ENCODE measurements at places on chromosomes 16 and 17. TPM values are rescaled to one million over a fixed set of nuclear protein-coding genes. Genes with fewer than 3 reads are reported as not detected.

GRCh38 chr17:75832164-75832651, 12.0 kb downstream of the UNC13D start:
- peak overlapping the region; percentile 40 for H3K27ac ChIP-seq
- no peaks in the 10 kb centered on the region for H3K27me3 ChIP-seq
- no peaks in the 10 kb centered on the region for H3K36me3 ChIP-seq
- no peak for DNase-seq
- H3K4me1 ChIP-seq = peaks cover 31% of the 10 kb centered on the region
- H3K4me3 ChIP-seq = no peak overlapping the region

- peaks cover 13% of the 10 kb centered on the region for H3K4me1 ChIP-seq
- H3K4me3 ChIP-seq = no peak overlapping the region
- no peaks in the 10 kb centered on the region for H3K36me3 ChIP-seq
- H3K27me3 ChIP-seq = no peaks in the 10 kb centered on the region
- H3K27ac ChIP-seq = peak overlapping the region; percentile 1
These were observed 74.8 kb downstream of the XYLT1 start for GRCh38 chr16:17395849-17396480.

- peak; percentile 81 for DNase-seq
- H3K4me3 ChIP-seq = peak overlapping the region; percentile 8
- peaks cover 59% of the 10 kb centered on the region for H3K4me1 ChIP-seq
- H3K27me3 ChIP-seq = no peaks in the 10 kb centered on the region
- peak overlapping the region; percentile 96 for H3K27ac ChIP-seq
These were observed 13.3 kb downstream of the JUP start for GRCh38 chr17:41773190-41773588.

- H3K27me3 ChIP-seq = no peaks in the 10 kb centered on the region
- H3K27ac ChIP-seq = peak overlapping the region; percentile 60
- no peak overlapping the region for H3K4me3 ChIP-seq
- peaks cover 33% of the 10 kb centered on the region for H3K4me1 ChIP-seq
These were observed 716.3 kb downstream of the WWOX start for GRCh38 chr16:78815713-78816112.

GRCh38 chr17:9549215-9549614, 26.4 kb downstream of the STX8 start:
- H3K4me3 ChIP-seq = no peak overlapping the region
- no peaks in the 10 kb centered on the region for H3K36me3 ChIP-seq
- no peaks in the 10 kb centered on the region for H3K27me3 ChIP-seq
- no peak for DNase-seq
- no peaks in the 10 kb centered on the region for H3K4me1 ChIP-seq

DNA sequence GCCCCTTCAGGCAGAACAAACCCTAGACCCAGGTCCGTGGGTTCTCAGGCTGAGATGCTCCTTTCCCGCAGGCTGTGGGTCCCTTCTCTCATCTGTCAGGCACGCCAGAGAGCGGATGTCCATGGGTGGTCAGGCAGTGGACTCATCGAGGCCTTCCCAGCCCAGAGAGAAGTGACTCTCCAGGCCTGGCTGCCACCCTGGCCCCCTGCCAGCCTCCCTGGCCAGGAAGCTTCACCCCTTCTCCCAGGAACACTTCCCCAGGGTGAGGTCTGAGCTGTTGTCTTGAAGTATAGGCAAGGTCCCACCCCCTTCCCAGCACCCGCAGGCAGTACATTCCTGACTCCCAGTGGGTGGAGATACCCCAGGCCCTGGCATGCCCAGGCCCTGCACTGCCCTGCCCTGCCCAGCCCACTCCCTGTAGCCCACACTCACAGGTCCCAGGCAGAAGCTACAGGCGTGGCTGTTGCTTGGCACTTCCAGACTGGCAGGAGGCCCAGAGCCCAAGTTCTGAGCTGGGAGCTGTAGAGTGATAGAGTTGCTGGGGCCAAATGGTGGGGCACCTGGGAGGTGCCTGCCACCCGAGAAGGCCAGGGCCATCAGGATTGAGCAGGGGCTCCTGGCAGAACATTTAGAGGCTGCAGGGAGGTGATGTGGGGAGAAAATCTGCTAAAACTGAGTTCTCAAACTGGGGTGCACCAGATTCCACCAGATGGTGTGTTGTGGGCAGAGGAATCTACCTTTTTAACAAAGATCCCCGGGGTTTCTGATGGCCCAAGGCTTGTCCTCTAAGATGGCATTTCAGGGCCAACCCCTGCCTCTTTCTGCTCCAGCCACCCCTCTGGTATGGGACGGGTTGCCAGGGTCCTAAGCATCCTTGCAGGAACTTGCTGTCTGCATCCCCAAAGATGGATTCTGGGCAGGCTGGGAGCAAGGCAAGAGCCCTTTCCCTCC, 6.7 kb downstream of the ITGA3 start:
- peak overlapping the region; percentile 29 for H3K4me3 ChIP-seq
- no peaks in the 10 kb centered on the region for H3K27me3 ChIP-seq
- DNase-seq = peak; percentile 93

- no peak for DNase-seq
- no peak overlapping the region for H3K27ac ChIP-seq
- H3K4me1 ChIP-seq = peaks cover 16% of the 10 kb centered on the region
- H3K27me3 ChIP-seq = peaks cover 34% of the 10 kb centered on the region
- no peak overlapping the region for H3K4me3 ChIP-seq
These were observed 5.1 kb downstream of the RAB37 start for GRCh38 chr17:74742153-74742515.

- no peaks in the 10 kb centered on the region for H3K27me3 ChIP-seq
- H3K4me1 ChIP-seq = no peaks in the 10 kb centered on the region
- peak; percentile 43 for DNase-seq
- no peaks in the 10 kb centered on the region for H3K36me3 ChIP-seq
- H3K4me3 ChIP-seq = peak within 1 kb of the TSS; percentile 59
These were observed at the start of gene XAF1 for GRCh38 chr17:6755731-6756184. TSS of gene XAF1 (plus strand) at chr17:6756046. CDS start at chr17:6756079, 33 bp downstream.

DNA sequence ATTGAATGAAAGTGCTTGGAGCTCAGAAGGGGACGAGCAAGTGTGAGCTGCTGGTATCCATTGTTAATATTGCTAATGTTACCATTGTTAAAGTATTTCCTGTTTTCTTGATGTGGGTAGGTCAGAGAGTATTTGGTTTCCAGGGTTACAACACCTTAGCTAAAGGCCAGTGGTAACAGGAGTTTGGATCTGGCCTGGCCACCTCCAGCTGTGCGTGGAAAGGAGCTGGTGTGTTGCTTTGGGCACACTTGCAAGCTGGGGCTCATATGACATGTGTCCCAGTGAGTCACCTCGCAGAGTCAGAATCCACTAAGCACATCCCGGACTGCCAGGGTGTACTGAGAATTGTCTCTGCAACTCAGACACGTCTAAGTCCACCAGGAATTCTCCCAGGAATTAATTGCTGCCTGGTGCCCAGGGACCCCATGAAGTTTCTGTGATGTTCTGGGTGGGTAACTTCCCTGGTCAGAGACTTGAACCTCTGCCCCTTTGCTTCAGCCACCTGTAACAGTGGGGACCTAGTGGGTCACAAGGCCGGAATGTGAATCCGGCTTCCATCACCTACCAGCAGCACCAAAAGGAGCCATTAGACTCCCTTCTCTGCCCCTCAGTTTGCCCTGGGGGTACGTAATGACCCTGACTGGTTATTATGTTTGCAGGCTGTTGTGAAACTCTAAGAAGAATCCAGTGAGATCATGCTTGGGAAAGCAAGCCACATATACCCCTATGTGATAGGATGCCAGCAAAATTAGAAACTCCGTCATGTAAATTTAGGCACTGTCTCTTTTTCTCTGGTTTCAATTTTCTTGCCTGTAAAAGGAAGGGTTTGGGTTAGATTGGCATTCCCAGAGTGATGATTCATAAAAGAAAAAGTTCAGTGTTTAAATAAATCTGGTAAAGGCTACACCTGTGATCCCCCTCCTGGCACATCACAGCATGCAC, 12.8 kb downstream of the SLC6A2 start:
- H3K4me1 ChIP-seq = no peaks in the 10 kb centered on the region
- no peaks in the 10 kb centered on the region for H3K36me3 ChIP-seq
- H3K4me3 ChIP-seq = no peak overlapping the region
- no peaks in the 10 kb centered on the region for H3K27me3 ChIP-seq
- DNase-seq = no peak

DNA sequence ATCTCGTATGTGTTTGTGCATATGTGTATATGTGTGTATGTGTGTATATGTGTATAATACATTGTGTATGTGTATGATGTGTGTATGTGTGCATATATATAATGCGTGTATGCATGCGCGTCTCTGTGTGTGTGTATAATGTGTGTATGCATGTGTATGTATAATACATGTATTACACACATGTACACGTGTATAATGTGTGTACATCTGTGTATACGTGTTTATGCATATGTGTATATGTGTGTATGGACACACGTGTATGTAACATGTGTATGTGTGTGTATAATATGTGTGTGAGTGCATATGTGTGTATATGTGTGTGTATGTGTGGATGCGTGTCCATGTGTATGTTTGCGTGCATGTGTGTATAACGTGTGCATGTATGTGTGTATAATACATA, 433.7 kb upstream of the RBFOX1 start:
- DNase-seq = no peak
- no peaks in the 10 kb centered on the region for H3K27me3 ChIP-seq
- no peak overlapping the region for H3K27ac ChIP-seq
- H3K4me1 ChIP-seq = no peaks in the 10 kb centered on the region
- no peak overlapping the region for H3K4me3 ChIP-seq

The MYL11 gene
- not detected for polyA plus RNA-seq

The RND2 gene
- polyA plus RNA-seq = 0.95 TPM

The CDRT15L2 gene
- not detected for polyA plus RNA-seq

The CCDC43 gene
- polyA plus RNA-seq = 21.8 TPM

The CES1 gene
- 4.0 TPM for polyA plus RNA-seq

The MYCBPAP gene
- 0.46 TPM for polyA plus RNA-seq

The ZC3H18 gene
- 23.7 TPM for polyA plus RNA-seq

The EPX gene
- polyA plus RNA-seq = not detected

The KRTAP4-6 gene
- not detected for polyA plus RNA-seq

The TRPV3 gene
- 0.32 TPM for polyA plus RNA-seq

The ABCC6 gene
- 2.0 TPM for polyA plus RNA-seq

The KCTD13 gene
- 3.6 TPM for polyA plus RNA-seq

The ITGAX gene
- 2.0 TPM for polyA plus RNA-seq
